ENCODE measurements at places on chromosomes 7 and 10. TPM values are rescaled to one million over a fixed set of nuclear protein-coding genes. Genes with fewer than 3 reads are reported as not detected.
A peak's percentile ranks its signal among the peaks of the same experiment; 100 is the strongest.

DNA sequence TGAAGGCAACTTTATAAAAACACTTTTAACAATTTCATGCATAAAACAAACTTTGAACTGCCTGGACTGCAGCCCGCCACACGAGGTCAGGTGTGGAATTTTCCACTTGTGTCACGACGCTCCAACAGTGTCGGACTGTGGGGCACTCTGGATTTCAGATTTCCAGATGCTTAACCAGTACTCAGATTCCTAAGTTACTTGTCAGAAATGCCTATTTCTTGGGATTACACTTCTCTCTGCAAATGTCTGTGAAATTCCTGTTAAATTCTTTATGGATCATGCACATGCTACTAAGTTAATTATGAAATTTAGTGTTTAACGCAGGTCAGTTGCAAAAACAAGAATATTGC lies 473 bp upstream of the GPER1 start:
- peak; percentile 29 for DNase-seq

NPTX2 gene
- polyA plus RNA-seq, result 0.03 TPM

SPDYE8 gene
- polyA plus RNA-seq, result not detected

DNA sequence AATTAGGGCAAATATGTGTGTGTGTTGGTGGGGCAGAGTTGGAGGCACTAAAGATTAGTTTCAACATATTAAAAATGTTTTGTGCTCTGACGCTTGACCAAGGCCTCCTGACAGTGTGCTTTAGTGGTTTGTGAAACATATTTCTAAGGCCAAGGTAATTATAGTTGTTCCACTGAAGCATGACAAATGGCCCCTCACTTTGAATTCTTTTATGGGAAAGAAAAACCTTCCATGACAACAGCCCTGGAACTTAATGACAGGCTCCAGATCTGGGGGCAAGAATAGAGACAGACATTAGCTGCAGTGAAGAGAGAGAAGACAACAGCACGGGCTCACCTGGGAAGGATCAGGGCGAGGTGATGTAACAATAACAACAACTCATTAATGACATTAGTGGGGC lies 155.8 kb downstream of the CHN2 start:
- peak; percentile 40 for DNase-seq

DNA sequence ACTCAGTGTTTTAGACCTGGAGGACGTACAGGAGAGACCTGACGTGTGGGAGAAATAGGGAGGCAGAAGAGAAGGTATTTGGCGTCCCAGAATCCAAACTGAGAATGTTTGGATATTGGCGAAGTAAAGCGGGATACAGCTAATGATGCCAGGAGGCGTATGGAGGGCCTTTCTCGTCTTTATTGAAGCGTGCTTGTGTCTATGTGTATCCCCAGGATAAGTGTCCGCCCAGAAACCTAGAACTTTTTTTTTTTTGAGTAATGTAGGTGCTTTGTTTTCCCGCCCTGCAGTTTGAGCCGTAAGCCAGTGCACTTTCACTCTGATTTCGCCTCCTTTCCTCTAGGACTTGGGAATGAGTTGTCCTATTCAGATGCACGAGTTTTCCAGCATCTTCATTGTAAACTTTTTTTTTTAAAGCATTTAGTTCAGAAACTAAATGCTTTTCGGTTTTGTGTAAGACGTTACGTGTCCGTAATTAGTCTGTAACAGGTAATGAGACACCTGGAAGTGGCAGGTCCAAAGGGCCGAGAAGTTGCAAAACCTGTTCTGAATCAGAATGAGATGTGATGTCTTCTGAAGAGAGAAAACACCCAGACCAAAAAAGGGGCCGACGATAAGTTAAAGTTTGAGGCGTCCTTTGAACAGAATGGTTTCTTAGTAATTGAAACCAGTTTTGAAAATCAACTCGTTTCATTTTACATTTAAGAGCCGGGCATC lies 746 bp downstream of the ARL5B start:
- DNase-seq, result peak; percentile 39

- DNase-seq, result peak; percentile 81
Measured at GRCh38 chr7:124688991-124689390, 76.6 kb downstream of the GPR37 start.

DNA sequence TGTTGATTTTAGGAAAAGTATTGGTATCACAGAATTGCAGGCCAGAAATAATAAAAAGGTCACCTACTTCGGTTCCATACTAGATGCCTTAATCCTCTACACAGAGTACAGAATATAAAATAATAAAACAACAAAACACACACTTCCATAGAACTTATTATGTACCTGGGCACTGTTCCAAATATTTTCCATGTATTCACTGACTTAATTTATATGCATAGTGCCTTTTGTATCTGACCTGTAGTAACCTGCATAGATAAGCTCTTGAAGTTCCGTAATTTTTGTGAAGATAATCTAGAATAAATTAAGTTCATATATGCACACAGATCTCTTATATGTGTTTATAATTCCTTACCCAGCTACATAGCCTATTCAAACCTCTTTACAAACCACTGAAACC lies 78.3 kb downstream of the RAPGEF5 start:
- DNase-seq, result no peak

RBAK gene
- polyA plus RNA-seq, result 4.3 TPM

GRCh38 chr10:99996671-99997648 lies 12.8 kb downstream of the DNMBP start:
- DNase-seq, result peak; percentile 41

DNA sequence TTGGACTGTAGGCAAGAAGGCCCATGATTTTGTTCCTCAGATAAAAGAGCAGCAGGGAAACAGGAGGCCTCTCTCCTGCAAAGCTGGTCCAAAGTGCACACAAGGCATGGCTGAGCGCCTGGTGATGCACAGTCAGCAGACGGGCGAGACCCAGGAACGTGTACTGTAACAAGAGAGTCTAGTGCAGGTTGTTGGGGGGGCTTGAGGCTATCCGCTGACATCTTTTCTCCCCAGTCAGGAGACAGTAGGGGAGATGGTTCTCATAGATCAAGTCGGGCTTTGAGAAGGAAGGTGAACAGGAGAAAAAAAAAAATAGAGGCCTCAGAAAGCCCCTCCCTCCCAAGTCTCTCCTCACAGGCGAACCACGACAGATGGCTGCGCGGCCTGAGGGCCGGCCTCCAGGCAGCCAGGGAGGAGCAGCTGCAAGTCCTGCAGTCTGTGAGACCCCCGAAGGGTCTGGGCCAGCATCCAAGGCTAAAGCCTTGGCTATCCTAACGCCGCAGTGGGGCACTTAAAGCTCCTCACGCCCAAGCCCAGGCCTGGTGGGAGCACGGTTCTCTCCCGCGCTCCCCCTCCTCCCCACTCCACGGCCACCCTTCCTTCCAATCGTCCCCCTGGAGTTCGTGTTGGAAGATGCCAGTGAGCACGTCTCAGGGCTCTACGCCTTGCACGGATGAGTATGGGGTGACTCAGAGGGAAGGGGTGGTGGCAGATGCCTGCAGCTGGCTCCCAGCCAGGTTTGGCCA lies 68.3 kb downstream of the PRKAG2 start:
- DNase-seq, result peak; percentile 28

GRCh38 chr7:35256256-35257175 lies 2.6 kb upstream of the TBX20 start:
- no peak for DNase-seq

PTPN20 gene
- polyA plus RNA-seq, result 0.24 TPM

MBLAC1 gene
- 0.75 TPM for polyA plus RNA-seq
